Muscle of back (tissue), 13 donors: ENCODE measurements at places on chromosomes 5 and 9. TPM values are rescaled to one million over a fixed set of nuclear protein-coding genes. Genes with fewer than 3 reads are reported as not detected.

SLC6A19 gene
- polyA plus RNA-seq: 0.15 TPM

ELOVL7 gene
- 1.3 TPM for polyA plus RNA-seq

GABRG2 gene
- polyA plus RNA-seq: 0.04 TPM

NDUFA8 gene
- 53.1 TPM for polyA plus RNA-seq

SLCO6A1 gene
- 0.39 TPM for polyA plus RNA-seq

PKD2L2 gene
- polyA plus RNA-seq: 0.56 TPM

KIF3A gene
- 7.9 TPM for polyA plus RNA-seq

TAF11L8 gene
- not detected for polyA plus RNA-seq

ZBTB26 gene
- polyA plus RNA-seq: 7.6 TPM

GRCh38 chr9:14909961-14910805 lies at the start of gene FREM1:
TSS of gene FREM1 (minus strand) at chr9:14910428. CDS start at chr9:14868977, 41,451 bp downstream.
- peak; percentile 60 for DNase-seq

DNA sequence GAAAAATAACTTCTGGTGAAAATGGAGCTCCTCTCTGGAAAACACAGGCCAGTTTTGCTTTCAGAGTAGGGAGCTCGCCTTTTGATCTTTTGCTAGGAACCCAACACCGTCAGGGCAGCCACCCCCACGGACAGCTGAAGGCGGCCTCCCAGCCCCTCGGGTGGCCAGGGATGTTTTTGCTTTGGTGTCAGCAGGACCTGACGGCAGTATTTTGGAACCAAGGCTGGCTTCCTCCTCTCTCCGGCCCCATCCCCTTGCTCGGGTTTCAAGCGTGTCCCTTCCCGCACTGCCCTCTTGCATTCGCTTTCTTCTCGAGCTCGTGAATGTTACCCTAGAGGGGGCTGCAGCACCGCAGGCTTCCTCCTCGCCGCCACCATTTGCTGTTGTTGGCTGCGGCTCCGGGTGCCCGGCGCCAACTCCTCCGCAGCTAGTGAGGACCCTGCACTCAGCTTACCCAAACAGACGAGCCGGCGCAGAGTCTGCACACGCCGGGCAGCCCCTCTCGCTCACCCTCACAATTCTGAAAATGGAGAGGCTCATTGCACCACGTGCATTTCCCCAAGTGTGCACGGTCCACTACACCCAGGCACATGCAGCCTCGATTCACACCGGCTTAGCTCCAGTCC lies 35.5 kb upstream of the ADAMTSL1 start:
- DNase-seq: peak; percentile 68

DNA sequence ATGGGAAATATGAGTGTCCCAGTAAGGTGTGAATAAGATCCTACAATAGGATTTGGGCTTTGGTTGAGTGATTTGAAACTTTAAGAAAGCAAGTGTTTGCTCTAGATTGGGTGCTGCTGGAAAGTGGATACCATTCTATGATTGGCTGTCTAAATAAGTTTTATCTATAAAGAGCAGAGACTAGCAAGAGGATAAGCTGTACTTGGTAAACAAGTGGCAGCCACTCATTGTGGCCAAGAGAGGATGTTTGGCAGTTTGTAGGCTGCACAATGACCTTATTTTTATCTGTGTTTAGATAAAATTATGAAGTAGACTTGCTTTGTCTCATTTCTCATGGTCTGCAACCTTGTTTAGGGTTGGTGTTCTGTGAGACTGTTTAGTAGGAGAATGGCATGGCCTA lies 341.6 kb upstream of the PIK3R1 start:
- no peak for DNase-seq

- no peak for DNase-seq
These were observed 6.8 kb upstream of the IRX4 start for GRCh38 chr5:1889321-1890065.

GRCh38 chr9:122212473-122213004 lies 16.2 kb downstream of the LHX6 start:
- no peak for DNase-seq

DNA sequence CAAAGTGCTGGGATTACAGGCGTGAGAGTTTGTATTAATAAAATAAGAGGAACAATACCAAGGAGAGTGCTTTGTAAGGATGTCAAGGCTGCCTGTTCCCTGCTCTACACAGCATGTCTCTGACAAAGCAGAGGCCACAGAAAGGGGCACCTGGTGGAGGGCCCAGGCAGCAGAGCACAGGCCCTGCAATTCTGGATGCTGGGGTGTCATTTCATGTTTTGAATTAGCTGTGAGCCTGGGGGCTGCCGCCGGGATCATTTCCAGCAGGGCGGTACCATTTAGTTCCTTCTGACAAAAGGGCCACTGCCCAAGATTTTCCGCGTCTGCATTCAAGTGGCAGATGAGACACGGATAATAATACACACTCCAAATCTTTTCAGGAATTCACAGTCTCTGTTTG lies 396.9 kb downstream of the GADD45G start:
- DNase-seq: no peak

DNA sequence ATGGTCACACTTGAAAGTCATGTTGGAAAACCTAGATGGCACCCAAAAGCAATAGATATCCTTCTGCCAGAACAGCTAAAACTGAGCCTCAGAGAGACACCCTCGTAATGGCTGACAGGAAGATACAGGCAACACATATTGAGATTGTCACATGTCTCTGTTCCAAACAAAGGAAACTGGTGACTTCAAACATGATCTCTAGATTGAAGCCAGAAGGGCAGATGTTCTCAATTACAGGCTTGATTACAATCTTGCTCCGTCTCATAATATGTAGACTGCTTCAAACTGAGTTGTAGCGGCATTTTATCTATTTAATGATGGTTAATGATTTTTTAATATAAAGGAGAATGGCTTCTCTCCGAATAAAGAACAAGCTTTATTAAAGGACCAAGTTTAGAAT lies 774.3 kb downstream of the KCTD16 start:
- no peak for DNase-seq

DNA sequence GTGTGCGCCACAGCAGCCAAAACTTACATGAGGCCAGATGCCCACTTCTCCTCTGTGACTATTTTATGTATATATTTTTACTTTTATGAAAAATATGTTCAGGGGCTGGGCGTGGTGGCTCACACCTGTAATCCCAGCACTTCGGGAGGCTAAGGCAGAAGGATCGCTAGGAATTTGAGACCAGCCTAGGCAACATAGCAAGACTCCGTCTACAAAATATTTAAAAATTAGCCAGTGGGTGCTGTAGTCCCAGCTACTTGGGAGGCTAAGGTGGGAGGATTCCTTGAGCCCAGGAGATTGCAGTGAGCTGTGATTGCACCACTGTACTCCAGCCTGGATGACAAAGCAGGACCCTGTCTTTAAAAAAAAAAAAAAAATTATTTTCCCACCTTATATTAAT lies 83.2 kb downstream of the RFK start:
- DNase-seq: no peak

GRCh38 chr5:172186114-172186695 lies 1.8 kb downstream of the STK10 start:
- DNase-seq: no peak

DNA sequence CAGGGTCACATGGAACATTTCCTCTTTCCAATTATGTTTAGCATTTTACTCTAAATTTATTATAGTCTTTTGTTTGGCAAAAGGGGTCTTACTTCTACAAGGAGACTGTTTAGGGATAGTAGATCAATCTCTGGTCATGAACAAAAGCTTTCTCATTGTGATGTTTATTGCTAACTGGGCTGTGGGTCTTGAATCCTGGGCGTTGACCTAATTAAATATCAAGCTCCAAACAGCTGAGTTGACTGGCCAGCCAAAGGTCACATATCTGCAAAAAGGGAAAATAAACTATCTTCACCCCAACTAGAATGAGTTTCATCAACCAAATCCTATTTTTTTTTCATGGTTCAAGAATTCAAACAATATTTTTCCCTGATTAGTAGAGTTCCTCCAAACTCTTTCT lies 245.4 kb upstream of the TUT7 start:
- peak; percentile 78 for DNase-seq
